ENCODE measurements at places on chromosomes 7 and 10. TPM values are rescaled to one million over a fixed set of nuclear protein-coding genes. Genes with fewer than 3 reads are reported as not detected.

PAX4 gene
- not detected for total RNA-seq

TUBB8 gene
- total RNA-seq, result 0.28 TPM

ARL5B gene
- 26.8 TPM for total RNA-seq

TRPV5 gene
- not detected for total RNA-seq

- no peaks in the 10 kb centered on the region for H3K27me3 ChIP-seq
- no peak overlapping the region for H3K4me3 ChIP-seq
- peaks cover 21% of the 10 kb centered on the region for H3K4me1 ChIP-seq
- no peak overlapping the region for H3K27ac ChIP-seq
- no peak for DNase-seq
- H3K36me3 ChIP-seq, result peaks cover 56% of the 10 kb centered on the region
These were observed 74.1 kb downstream of the NRBF2 start for GRCh38 chr10:63206997-63207811.

DNA sequence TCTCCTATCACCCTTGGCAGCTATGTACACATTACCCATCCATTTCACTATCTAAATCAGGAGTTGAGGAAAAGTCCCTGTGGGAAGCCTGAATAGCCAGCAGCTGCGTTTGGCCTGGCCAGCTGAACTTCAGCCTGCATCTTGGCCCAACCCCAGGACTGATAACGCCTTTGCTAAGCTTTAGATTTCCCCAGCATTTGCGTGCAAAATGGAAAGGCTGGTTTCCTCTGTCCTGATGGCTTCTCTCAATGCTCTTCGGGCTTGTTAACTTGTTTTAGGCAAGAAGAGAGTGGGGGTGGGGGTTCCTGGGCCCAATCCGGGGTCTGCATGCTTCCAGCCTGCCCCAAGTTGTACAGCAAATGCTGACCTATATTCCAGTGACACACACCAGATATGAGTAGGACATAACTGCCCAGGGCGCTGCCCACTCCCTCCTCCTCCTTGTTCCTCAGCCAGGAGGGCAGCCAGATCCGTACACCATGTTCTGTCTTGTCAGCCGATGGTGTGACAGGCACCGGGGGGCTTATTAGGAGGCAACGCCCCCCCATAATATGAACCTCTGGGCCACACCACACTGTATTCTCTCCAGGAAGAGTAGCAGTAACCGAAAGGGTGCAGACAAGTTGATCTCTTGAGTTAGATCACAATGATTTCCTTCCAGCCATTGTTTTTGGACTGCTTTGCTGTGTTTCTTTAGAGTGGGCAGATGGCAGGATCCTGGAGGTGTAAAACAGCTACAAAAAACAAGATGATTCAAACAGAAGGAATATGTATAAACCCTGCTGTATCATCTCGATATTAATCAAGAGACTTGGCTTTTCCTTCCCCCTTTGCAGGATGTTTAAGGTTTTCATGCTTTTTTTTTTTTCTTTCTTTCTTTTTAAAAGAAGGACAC lies 339.0 kb downstream of the RNLS start:
- no peaks in the 10 kb centered on the region for H3K27me3 ChIP-seq
- no peaks in the 10 kb centered on the region for H3K36me3 ChIP-seq
- H3K27ac ChIP-seq, result no peak overlapping the region

GRCh38 chr7:1458683-1459511 lies at the start of gene MICALL2:
MICALL2 (minus strand) TSS chr7:1459470; CDS start chr7:1459326, 144 bp downstream.
- peak within 1 kb of the TSS; percentile 69 for H3K4me3 ChIP-seq
- H3K27me3 ChIP-seq, result no peaks in the 10 kb centered on the region
- H3K36me3 ChIP-seq, result peaks cover 7% of the 10 kb centered on the region
- H3K4me1 ChIP-seq, result peaks cover 24% of the 10 kb centered on the region
- peak; percentile 90 for DNase-seq
- peak within 1 kb of the TSS; percentile 51 for H3K27ac ChIP-seq

DNA sequence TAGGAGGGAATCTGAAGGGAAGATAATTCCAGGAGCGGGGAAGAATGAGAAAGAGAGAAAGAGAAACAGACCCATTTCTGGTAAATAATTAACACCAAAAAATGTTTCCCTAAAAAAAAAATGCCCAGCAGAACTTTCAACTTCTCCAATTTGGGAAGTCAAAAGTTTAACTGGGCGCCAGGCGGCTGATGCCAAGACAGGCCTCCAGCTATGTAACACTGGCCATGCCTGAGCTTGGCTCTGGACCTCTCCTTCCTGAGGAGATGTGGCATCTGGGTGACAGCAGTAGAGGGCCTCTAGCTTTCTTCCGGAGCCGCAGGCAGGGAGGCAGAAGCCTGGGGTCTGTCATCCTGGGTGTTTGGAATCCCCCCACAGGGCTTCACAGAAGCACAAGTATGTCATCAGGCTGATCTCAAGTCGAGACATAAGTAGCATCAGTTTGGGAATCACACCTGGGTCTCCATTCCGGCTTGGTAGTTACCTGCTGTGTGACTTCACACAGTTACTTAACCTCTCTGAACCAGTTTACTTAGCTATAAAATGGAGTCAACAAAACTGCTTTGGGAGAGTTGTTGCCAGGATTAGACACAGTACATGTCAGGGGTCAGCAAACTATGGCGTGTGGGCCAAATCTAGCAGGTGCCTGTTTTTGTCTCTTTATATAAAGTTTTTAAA lies 50.5 kb upstream of the TCF7L2 start:
- no peak overlapping the region for H3K4me3 ChIP-seq
- H3K27me3 ChIP-seq, result no peaks in the 10 kb centered on the region
- no peak for DNase-seq
- H3K27ac ChIP-seq, result no peak overlapping the region
- H3K36me3 ChIP-seq, result no peaks in the 10 kb centered on the region
- peaks cover 5% of the 10 kb centered on the region for H3K4me1 ChIP-seq

- no peak overlapping the region for H3K27ac ChIP-seq
- no peaks in the 10 kb centered on the region for H3K4me1 ChIP-seq
- H3K36me3 ChIP-seq, result no peaks in the 10 kb centered on the region
- no peak for DNase-seq
- no peak overlapping the region for H3K4me3 ChIP-seq
- H3K27me3 ChIP-seq, result no peaks in the 10 kb centered on the region
These were observed 11.1 kb upstream of the CUL1 start for GRCh38 chr7:148687555-148687954.

DNA sequence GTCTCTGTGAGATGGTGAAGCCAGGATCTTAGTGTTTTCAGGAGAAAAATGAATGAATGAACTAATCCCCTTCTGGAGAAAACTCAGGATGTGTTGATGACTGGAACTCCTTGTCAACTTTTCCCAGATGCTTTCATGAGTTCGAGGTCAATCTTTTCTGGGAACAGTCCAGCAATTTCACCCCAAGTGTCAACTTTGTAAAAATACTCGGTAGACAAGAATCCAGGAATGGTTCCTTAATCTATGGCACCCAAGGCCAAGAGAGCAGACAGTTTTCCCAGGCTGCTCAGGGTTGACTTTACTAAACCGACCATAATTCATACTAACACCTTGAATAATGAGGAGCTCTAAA lies 31.1 kb upstream of the LYZL1 start:
- H3K27ac ChIP-seq, result no peak overlapping the region
- no peak overlapping the region for H3K4me3 ChIP-seq
- no peaks in the 10 kb centered on the region for H3K36me3 ChIP-seq
- no peak for DNase-seq

DNA sequence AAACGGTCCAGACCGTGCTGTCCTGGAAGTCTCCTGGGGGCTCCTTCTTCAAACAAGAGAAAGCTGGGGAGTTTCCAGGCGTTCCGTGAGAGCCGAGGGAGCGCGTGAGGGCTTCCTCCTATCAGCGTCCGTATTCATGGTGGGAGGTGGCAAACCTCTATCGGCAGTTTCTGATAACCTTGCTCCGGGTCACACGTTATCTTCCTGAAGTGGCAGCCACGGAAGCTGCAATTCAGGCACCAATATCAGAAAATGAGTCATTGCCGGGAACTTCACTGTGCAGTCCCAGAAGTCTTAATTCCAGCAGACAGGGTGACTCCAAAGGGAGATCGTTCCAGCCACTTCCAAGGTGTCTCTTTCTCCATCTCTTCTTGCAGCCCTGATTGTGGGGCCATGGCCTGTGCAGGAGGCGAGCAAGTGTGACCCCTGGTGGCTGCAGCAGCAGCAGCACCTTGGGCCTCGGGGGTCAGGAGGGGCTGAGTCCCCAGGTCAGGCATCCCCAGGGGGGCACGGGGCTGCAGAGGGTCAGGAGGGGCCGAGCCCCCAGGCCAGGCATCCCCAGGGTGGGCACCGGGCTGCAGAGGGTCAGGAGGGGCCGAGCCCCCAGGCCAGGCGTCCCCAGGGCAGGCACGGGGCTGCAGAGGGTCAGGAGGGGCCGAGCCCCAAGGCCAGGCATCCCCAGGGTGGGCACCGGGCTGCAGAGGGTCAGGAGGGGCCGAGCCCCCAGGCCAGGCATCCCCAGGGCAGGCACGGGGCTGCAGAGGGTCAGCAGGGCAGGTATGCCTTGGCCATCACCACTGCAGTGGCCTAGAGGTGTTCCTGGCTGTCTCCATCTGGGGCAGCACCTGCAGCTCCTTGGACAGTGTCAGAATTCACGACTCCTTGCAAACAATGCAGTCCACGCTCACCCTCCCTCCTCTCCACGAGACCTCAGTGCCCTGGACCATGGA lies 538.7 kb downstream of the DNAJB6 start:
- no peak for DNase-seq
- no peak overlapping the region for H3K4me3 ChIP-seq

DNA sequence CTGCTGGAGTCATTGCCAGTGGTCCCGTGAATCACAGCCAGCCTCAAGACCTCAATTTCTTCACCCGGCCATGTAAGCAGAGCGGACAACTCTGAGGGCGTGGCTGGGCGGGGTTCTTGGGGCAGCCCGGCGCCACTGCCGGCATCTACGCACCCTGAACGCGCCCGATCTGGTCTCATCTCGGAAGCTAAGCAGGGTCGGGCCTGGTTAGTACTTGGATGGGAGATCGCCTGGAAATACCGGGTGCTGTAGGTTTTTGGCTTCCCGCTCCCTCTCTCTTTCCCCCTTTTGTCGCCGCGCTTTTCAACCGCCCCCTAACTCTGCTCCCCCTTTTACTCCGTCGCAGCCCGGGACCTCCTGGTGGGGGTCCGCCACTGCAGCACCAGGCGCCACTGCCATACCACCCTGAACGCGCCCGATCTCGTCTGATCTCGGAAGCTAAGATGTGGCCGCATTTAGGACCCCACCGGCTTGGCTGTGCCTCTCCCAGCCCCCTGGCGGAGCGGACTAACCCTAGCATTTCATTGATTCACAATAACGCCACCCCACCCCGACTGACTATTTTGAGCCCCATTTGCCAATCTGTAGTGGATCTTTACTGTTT lies 25.3 kb downstream of the GARIN1A start:
- peaks cover 16% of the 10 kb centered on the region for H3K27me3 ChIP-seq
- H3K27ac ChIP-seq, result no peak overlapping the region
- peak overlapping the region; percentile 29 for H3K4me3 ChIP-seq

- no peak overlapping the region for H3K4me3 ChIP-seq
- H3K36me3 ChIP-seq, result no peaks in the 10 kb centered on the region
- H3K4me1 ChIP-seq, result peaks cover 13% of the 10 kb centered on the region
- H3K27me3 ChIP-seq, result 0 out of 2 replicates have a peak, but pooled peaks cover 4% of the 10 kb centered on the region
- DNase-seq, result peak; percentile 72
These were observed 55.9 kb downstream of the PWWP2B start for GRCh38 chr10:132452651-132453469.

- H3K4me1 ChIP-seq, result no peaks in the 10 kb centered on the region
- H3K36me3 ChIP-seq, result no peaks in the 10 kb centered on the region
- no peak overlapping the region for H3K4me3 ChIP-seq
These were observed 289.4 kb upstream of the LRRN3 start for GRCh38 chr7:110801502-110801901.
